ENCODE measurements at places on chromosomes 11 and 22.

- peak; percentile 16 for DNase-seq
Measured at GRCh38 chr11:36376009-36376887, 80.2 kb downstream of the PRR5L start.

DNA sequence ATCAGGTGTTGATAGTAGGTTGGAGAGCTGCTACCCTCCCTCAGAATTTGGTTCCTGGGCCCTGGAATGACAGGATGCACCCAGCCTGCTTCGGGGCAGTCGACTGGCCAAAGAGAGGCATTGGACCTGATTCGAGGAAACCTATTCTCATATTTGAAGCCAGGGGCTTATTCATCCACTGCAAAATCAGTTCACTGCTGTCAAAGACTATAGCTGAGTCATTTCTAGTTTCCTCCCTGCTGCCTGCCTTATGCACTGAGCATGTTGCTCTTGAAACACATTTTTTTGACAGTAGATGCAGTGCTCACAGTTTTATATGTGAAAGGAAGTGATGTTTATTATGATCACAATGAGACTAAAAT lies 565.4 kb downstream of the ETS1 start:
- DNase-seq, result no peak

- DNase-seq, result no peak
Measured at GRCh38 chr11:86688398-86689179, 16.2 kb upstream of the ME3 start.

DNA sequence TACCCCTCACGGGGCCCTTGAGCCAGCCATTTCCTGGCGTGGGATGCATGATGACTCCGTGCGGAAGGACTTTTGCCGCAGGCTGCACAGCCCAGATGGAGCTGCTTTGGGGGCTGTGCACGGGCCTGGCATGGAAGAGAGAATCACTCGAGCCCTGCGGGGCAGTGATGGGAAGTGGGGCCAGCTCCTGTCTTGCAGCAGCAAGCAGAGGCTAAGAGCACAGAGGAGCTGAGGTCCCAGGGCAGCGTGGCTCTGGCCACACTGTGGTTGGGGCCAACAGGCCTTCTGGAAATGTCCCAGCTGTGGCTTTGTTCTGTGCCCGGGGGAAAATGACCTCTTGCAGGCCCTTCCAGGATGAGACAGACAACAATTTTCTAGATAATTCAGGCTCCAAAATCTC lies 92.7 kb upstream of the TIMP3 start:
- DNase-seq, result no peak

DNA sequence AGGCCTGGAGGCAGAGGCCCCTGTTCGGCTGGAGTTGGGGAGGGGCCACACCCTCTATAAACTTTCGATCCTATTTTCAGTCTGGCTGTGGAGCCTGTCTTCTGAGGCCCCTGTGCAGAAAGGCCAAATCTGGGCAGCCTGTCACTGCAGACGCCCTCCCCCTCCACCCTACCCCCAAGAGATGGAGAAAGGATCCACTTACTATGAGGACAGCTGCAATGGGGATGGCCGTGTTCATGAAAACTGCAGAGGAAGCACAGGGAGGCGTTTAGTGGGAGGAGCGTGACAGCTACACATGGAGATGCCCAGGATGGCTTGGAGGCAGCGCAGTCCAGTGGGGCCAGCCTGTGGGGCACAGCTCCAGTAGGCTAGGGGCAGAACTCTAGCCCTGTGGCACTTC lies 43.5 kb upstream of the KCNJ11 start:
- no peak for DNase-seq

- no peak for DNase-seq
Measured at GRCh38 chr22:21985214-21985613, 2.6 kb upstream of the TOP3B start.

GRCh38 chr11:59849129-59849528 lies 3.8 kb upstream of the CBLIF start:
- no peak for DNase-seq

DNA sequence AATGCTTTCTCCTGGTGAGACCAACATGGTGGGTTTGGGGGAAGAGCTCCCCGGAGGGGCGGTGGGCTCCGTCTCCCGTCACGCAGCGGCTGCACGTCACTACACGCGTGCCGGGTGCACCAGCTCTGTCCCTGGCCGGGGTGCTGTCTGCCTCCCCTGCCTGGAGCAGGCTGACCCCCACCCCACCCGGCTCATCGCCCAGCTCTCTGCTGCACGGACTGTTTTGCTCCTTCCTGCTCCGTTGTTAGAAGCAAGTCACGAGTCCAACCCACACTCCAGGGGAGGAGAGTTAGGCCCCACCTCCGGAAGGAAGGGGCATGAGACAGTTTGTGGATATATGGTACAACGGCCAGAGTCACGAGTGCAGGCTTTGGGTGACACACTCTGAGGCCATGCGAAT lies 364.9 kb downstream of the BRD1 start:
- DNase-seq, result no peak

- DNase-seq, result no peak
Measured at GRCh38 chr11:74950374-74950969, 1.4 kb downstream of the SPCS2 start.

- no peak for DNase-seq
Measured at GRCh38 chr22:17769716-17770082, 4.6 kb downstream of the BID start.

DNA sequence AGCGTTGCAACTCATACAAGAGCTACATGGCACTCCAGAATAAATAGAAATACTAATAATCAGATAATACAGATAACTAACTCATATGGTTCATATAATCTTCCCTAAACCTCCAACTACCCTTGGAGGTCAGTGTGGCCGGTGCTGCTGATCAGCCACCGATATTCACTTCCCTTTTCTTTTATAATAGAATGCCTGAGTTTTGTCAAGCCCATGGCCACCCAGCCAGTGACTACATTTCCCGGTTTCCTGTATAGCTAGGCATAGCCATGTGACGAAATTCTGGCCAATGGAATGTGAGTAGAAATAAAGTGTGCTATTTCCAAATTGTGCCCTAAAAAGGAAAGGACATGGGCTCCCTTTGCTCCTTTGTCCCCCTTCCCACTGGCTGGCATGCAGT lies 5.9 kb upstream of the CAT start:
- DNase-seq, result no peak

DNA sequence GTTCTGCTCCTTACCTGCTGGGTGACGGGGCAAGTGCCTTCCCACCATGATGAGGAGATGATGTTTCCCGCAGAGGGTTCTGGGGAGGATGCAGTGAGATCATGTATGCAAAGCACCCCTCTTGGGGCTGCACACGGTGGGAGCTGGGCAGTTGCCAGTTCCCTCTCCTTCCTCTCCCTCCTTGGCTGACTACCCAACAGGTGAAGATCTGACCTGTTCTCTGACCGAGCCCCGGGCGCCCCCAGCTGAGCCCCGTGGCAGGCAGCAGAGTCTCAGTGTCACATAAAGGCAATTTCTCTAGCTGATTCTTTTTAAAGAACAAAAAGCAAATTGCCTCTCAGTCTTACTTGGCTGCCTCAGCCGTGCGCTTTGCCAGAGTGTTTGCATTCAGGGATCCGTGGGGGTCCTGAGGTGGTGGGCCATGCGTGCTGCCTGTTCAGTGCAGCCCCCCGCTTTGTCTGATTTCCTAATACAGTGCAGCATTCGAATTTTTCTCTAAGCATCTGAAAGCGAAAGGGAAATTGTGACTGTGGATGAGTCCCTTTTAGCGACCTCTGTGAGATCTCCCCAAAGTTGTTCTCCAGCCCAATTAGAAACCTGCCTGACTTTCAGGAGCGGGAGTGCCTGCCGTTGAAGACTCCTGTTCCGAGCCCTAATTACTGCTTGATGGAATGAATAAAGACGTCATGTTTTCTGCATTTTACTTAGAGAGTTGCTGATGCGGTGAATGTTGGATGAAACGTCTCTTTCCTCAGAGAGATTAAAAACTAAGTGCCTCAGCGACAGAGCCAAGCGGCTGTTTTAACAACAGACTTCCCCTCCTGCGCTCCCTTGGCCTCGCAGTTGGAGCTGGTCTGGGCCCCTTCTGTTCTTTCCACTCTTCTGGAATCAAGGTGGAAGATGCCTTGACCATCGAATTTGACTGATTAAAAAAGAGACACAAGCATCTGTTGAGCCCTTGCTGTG lies 86.0 kb downstream of the GRIK4 start:
- no peak for DNase-seq

- DNase-seq, result no peak
Measured at GRCh38 chr22:40477683-40478337, 107.4 kb downstream of the SGSM3 start.

- no peak for DNase-seq
Measured at GRCh38 chr11:117789241-117789640, 7.8 kb downstream of the DSCAML1 start.

GRCh38 chr11:86277741-86278140 lies 24.3 kb upstream of the HIKESHI start:
- DNase-seq, result no peak

DNA sequence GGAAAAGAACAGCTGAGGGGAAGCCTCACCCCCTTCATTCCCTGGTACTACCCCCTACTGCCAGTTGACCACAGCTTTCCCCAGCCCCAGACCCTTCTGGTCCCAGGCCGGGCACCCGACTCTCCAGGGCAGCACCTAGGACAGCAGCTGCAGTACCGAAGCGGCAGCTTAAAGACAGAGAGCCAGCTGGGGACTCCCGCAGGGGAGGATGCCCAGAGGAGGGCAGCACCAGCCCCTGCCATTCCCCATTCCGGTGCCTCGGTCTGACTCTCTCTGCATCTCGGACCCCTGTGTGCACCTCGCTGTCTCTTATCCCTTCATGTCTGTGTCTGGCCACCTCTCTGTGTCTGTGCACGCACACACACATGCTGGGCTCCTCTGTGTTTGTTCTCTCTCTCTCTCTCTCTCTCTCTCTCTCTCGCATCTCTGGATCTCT lies 9.4 kb downstream of the IGSF9B start:
- DNase-seq, result peak; percentile 61

- DNase-seq, result no peak
Measured at GRCh38 chr11:8794677-8795103, 112.1 kb downstream of the RPL27A start.

- DNase-seq, result no peak
Measured at GRCh38 chr11:85695546-85695945, 9.6 kb upstream of the CCDC89 start.

DNA sequence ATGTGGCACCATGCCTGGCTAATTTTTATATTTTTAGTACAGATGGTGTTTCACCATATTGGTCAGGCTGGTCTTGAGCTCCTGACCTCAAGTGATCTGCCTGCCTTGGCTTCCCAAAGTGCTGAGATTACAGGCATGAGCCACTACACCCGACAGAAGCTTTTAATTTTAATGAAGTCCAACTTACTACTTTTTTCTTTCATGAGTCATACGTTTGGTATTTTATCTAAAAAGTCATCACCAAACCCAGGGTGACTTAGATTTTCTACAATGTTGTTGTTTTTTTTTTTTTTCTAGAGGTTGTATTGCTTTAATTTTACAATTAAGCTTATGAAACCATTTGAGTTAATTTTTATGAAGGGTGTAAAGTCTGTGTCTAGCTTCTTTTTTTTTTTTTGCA lies 34.9 kb downstream of the JRKL start:
- DNase-seq, result no peak

- DNase-seq, result no peak
Measured at GRCh38 chr11:116927163-116927974, 89.9 kb upstream of the APOA1 start.

- DNase-seq, result no peak
Measured at GRCh38 chr11:77126156-77126775, 1.8 kb upstream of the MYO7A start.

DNA sequence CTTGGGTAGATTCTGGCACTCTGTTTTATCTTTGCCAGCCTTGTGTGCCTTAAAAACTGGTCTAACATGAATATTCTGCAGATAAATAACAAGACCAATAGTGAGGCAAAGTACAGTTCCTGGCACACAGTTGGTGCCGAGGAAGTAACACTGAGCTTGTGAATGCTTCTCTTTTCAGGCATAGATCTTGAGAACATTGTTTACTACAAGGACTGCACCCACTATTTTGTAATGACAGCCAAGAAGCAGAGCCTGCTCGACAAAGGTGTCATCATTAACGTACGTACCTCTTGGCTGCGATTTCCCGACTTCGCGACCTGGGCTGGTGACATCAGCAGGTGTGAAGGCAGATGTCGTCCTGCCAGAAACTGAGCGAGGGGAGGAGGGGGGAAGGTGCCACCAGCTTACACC lies 105.7 kb downstream of the MICAL2 start:
- no peak for DNase-seq

DNA sequence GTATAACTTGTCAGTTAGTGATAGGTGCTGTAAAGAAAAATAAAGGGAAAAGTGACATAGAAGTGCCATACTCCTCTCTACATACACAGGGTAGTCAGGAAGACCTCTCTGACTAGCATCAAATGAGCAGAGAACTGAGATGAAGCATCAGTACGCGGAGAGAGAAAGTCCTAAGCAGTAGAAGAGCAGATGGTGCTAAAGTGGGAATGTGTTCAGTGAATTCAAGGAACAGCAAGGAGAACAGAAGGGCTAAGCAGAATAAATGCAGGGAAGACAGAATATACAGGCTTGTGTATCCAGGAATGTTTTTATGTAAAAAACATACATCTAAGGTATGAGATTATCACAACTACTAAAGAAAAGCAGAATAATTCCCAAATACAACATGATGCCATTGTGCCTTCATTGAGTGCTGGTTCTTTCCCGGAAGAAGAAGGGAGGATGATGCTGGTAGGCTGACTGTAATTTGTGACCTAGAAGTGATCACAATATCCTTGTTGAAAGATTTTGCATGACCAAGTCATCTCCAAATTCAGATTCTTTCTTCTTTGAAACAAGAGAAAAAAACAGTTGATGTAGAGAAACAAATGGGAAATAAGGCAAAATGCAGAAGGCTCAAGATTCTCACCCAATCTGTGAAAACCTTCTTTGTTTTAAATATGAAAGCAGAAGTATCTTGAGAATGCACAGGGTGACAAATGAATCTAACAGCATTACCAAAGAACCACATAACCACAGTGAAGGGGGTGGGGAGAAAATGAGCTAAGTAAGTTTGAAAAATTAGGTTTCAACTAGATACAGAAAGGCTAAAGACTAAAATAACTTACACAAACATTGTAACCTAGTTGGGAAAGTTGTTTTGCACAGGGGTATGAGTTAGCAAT lies 20.5 kb downstream of the MRE11 start:
- DNase-seq, result no peak

- DNase-seq, result peak; percentile 2
Measured at GRCh38 chr22:19810381-19811201, 44.1 kb downstream of the GNB1L start.

- no peak for DNase-seq
Measured at GRCh38 chr11:80168796-80169195, 728.0 kb upstream of the TENM4 start.

- no peak for DNase-seq
Measured at GRCh38 chr22:47547881-47548650, 785.6 kb downstream of the TBC1D22A start.

GRCh38 chr11:94727819-94728218 lies 40.3 kb upstream of the AMOTL1 start:
- no peak for DNase-seq

GRCh38 chr11:26557666-26558065 lies 14.4 kb downstream of the MUC15 start:
- DNase-seq, result no peak

GRCh38 chr22:42742940-42743339 lies 22.3 kb upstream of the A4GALT start:
- no peak for DNase-seq

- DNase-seq, result no peak
Measured at GRCh38 chr11:69344570-69345145, 50.7 kb downstream of the MYEOV start.

Data from head of caudate nucleus (tissue), 42 donors.